Activated CD8-positive, alpha-beta T cell treated with anti-CD3 and anti-CD28 coated beads for 36 hours (primary cell): ENCODE measurements at places on chromosomes 11 and 22. TPM values are rescaled to one million over a fixed set of nuclear protein-coding genes. Genes with fewer than 3 reads are reported as not detected.

DNA sequence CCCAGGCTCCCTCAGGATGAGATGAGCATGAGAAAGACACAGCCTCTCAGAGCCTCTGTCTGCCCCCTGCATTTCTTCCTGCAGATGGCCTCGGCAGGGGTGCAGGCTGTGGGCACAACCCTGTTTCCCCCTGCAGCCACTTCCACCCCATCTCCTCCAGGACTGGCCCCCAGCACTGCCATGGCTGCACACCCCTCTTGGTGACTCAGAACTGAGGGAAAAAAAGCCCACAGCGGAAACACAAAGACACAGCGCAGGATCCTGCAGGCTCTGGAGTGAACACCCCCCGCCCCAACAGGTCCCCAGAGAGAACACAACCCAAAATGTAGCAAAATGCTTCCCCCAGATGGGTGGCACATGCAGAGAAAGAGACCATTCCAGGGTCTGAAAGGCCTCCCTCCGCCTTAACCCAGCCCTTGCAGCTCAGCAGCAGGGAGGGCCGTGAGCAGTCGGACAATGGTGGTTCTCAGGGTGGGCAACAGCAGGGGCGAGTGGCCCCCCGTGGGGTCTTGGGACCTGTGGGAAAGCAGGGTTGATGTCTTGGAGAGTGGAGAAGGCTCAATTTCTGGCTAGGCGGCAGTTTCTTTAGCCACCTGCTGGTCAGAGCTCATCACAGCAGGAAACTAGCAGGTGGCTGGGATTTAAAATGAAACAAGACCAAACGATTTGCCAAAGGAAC lies 8.0 kb downstream of the TUBGCP6 start:
- no peak overlapping the region for H3K4me3 ChIP-seq
- H3K27ac ChIP-seq: no peak overlapping the region
- peaks cover 23% of the 10 kb centered on the region for H3K36me3 ChIP-seq
- DNase-seq: no peak
- H3K4me1 ChIP-seq: peaks cover 29% of the 10 kb centered on the region

- no peaks in the 10 kb centered on the region for H3K4me1 ChIP-seq
- H3K27ac ChIP-seq: no peak overlapping the region
- no peaks in the 10 kb centered on the region for H3K27me3 ChIP-seq
- no peaks in the 10 kb centered on the region for H3K36me3 ChIP-seq
Measured at GRCh38 chr11:20894296-20894695, 224.9 kb downstream of the NELL1 start.

- peak; percentile 16 for DNase-seq
- peaks cover 17% of the 10 kb centered on the region for H3K4me1 ChIP-seq
- no peaks in the 10 kb centered on the region for H3K36me3 ChIP-seq
- H3K27ac ChIP-seq: peak overlapping the region; percentile 58
- H3K4me3 ChIP-seq: peak overlapping the region; percentile 30
Measured at GRCh38 chr22:36419177-36419911, 31.6 kb upstream of the MYH9 start.

GRCh38 chr22:43857367-43857766 lies 4.9 kb downstream of the SULT4A1 start:
- H3K4me1 ChIP-seq: no peaks in the 10 kb centered on the region
- DNase-seq: no peak
- H3K36me3 ChIP-seq: no peaks in the 10 kb centered on the region
- H3K4me3 ChIP-seq: no peak overlapping the region
- H3K27ac ChIP-seq: no peak overlapping the region
- peaks cover 21% of the 10 kb centered on the region for H3K27me3 ChIP-seq

DNA sequence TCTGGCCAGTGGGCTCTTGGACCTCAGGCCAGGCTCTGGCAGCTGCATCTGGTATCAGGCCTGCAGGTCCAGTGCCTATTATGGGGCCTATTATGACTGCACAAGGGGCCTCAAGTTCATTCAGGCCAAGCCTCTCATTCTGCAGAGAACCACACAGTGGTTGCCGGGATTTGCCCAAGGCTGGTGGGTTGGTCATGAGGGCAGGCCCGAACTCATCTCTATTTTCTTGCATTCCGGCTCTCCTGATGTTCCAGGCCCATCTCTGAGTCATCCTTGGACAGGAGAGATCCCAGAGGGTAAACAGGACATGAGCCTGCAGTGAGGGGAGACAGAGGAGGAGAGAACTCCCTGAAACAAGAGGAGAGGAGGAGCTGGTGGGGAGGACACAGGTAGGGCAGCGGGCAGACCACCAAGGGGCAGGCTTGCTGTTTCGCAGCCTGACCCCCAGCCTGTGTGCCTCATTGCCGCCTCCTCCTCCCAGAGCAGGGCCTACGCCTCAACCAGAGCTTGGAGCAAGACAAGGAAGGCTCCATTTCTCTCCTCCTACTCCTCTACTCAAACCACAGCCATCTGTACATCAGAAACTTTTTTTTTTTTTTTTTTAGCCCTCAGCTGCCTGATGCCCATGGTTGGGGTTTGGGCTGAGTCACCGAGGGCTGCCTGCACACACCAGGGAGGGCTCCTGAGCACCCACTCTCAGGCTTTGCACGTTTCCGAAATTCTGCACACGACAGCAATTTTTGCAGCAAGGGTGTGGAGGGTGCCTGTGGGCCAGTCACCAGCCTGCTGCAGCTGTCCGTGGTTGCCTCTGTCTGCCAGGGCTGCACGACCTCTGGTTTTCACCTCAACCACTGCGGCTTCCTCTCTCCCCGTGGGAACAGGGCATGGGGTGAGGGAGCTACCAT lies 12.7 kb upstream of the TREH start:
- no peak overlapping the region for H3K4me3 ChIP-seq
- peak; percentile 85 for DNase-seq
- H3K36me3 ChIP-seq: no peaks in the 10 kb centered on the region
- no peak overlapping the region for H3K27ac ChIP-seq
- H3K4me1 ChIP-seq: peaks cover 64% of the 10 kb centered on the region
- H3K27me3 ChIP-seq: peaks cover 4% of the 10 kb centered on the region

DNA sequence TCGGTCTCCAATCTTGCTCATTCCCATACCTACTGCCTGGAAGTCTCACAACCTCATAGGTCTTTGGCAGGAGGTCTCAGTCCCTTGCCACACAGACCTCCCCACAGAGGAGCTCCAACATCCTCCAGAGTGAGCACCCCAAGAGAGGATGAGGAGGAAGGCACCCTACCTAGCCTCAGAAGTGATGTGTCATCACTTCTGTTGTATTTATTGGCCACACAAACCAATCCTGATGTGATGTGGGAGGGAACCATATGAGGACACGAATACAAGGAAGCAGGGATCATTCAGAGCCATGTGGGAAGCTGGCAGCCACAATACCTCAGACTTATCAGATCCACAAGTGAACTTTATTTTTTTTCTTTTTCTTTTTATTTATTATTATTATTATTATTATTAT lies 9.0 kb upstream of the UPK2 start:
- H3K36me3 ChIP-seq: no peaks in the 10 kb centered on the region
- H3K27me3 ChIP-seq: no peaks in the 10 kb centered on the region
- DNase-seq: no peak
- no peak overlapping the region for H3K27ac ChIP-seq
- H3K4me1 ChIP-seq: peaks cover 5% of the 10 kb centered on the region
- no peak overlapping the region for H3K4me3 ChIP-seq

Gene KCNJ11
- 2.4 TPM for total RNA-seq

Gene OR8D1
- total RNA-seq: not detected

Gene PHLDB1
- total RNA-seq: 3.0 TPM

Gene IGSF9B
- total RNA-seq: 136 TPM

Gene UBQLNL
- 0.25 TPM for total RNA-seq

Gene OR2AG2
- total RNA-seq: 0.45 TPM

Gene CRYBB3
- not detected for total RNA-seq

Gene FAT3
- not detected for total RNA-seq
